ENCODE measurements at places on chromosomes 5 and 9.

GRCh38 chr5:60262576-60263295 lies 369.2 kb upstream of the PDE4D start:
- DNase-seq, result no peak

DNA sequence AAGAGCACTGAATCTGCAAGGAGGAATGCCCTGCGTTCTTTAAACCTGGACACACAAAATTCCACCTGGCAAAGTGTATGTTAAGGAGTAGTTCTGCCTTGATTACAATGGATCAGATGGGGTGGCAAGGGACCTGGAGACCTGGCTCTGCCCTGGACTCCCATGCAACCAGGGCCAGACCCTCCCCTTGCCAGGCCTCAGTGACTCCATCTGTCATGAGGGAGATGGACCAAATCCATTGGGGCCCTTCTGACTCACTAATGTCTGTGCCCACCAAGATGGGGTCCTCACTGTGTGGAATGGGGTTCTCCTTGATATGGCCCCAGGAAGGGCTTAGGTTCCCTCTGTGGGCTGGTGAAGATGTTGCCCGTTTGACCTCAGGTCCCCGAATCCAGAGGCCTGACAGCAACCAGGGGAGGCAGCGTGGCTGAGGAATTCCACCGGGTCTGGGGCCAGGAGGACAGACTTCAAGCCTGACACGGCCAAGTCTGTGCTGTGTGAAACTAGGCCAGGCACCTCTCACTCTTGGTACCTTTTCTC lies 100.3 kb downstream of the PAX5 start:
- DNase-seq, result no peak

DNA sequence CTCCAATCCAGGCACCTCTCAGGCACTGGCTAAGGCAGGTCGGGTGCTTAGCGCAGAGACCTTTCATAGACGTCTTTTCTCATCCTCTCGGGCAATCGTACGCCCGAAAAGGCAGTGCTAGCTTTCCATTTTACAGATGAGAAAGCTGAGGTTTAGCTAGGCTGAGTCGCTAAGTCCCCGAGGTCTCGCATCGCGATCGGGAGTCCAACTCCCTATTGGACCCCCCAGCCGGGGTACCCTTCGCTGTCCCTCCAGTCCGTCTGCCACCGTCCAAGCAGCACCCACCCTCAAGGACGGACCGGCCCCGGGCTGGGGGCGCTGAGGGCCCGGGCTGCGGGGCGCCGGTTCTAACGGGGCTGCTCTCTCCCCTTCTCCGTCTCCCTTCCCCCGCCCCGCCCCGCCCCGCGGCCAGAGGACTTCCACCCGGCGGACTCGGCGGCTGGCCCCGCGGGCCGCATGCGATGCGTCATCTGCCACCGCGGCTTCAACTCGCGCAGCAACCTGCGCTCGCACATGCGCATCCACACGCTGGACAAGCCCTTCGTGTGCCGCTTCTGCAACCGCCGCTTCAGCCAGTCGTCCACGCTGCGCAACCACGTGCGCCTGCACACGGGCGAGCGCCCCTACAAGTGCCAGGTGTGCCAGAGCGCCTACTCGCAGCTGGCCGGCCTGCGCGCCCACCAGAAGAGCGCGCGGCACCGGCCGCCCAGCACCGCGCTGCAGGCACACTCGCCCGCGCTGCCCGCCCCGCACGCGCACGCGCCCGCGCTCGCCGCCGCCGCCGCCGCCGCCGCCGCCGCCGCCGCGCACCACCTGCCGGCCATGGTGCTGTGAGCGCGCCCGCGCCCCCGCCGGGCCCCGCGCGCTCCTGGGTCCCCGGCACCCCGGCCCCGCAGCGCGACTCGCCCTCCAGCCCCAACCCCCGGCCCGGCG lies 12.5 kb upstream of the EXOSC2 start:
- no peak for DNase-seq

- no peak for DNase-seq
Measured at GRCh38 chr5:116144103-116144502, 59.3 kb downstream of the COMMD10 start.

GRCh38 chr9:137084526-137084925 lies 2.3 kb upstream of the MAN1B1 start:
- DNase-seq, result no peak

DNA sequence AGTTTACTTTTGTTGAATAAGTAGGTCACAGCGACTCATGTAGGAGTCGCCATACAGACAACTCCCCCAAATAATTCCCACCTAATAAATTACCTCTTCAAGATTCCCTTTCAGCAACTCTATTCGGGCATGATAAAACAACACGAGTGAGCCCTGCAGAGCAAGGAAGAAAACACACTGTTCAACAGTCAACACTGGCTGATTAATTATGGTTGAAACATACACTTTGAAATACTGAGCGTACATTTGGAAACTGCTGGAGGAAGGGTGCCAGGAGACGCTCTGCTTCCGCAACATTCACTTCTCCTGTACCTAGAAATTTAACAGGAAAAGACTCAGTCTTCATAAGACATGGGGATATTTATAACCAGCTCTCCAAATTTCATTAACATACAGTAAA lies 117.5 kb downstream of the TTC39B start:
- no peak for DNase-seq

DNA sequence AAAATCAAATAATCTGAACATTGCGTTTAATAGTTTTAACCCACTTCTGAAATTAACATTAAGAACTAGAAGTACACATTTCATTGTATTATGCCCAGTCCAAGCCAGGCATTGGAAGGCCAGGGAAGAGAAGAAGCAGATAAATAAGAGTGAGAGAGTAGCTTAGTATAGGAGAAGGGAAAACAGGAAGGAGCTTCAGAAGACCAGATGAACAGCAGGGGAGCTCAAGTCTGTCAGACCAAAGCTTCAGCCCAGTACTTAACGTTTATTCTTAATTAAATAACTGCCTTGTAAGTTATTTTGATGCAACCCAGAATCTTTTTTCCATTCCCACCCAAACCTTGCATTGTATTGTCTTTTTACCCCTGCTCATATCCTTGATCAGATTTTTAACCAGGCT lies 11.5 kb upstream of the FAM120AOS start:
- no peak for DNase-seq

DNA sequence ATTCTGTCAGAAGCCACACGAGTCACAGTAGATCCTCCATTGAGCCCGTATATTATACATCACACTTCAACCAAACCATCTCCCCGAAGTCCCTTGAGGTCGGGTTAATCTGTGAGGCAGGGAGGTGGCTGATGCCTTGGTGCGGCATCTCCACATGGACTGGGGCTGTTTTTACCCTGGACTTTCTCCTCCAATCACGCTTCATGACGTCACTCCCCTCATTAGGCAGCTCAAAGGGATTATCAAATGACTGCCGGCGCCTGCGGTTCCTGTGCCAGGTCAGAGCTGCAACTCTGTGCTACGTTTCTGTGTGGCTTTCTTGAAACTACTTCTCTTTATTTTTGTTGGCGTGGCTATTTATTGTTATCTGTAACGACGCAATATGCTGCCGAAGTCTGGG lies 53.7 kb downstream of the TMOD1 start:
- DNase-seq, result no peak

DNA sequence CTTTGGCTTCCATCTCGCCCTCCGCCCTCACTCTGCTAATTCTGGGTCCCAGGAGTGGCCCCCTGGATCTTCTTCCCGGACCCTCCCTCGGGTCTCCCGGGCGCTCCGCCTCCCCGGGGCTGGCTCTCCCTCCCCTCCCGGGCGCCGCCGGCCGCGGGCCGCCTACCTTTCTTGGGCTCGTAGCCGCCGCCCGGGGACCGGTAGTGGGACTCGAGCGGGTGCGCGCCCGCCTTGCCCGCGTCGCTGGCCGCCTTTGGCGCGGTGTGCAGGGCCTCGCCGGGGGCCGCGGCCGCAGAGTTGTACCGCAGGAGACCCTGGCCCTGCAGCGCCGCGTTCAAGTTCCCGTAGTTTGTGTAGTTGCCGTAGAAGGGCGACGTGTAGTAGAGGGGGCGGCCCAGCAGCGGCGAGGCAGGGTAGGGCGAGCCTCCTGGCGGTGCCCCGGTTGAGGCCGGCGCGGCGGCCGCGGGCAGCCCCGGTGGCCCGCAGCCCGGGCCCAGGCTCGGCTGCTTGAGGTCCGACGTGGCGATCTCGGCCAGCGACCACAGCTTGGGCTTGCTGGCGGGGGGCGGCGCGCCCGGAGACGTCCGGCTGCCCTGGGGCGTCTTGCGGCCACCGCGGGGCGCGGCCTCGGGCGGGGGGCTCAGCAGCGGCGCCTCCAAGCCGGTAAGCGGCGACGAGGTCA lies 3.2 kb downstream of the IRX2 start:
- DNase-seq, result no peak

- DNase-seq, result no peak
Measured at GRCh38 chr5:92887254-92887653, 693.8 kb downstream of the NR2F1-AS1 start.

GRCh38 chr5:154189256-154189818 lies 1.2 kb upstream of the GALNT10 start:
- no peak for DNase-seq

GRCh38 chr5:74081126-74081525 lies 455.1 kb downstream of the ARHGEF28 start:
- DNase-seq, result no peak
